Activated T-helper 17 cell treated with anti-CD3 and anti-CD28 coated beads, Interleukin-2, amount 50 U/mL, for 72 hours (primary cell): ENCODE measurements at places on chromosomes 1 and 21. TPM values are rescaled to one million over a fixed set of nuclear protein-coding genes. Genes with fewer than 3 reads are reported as not detected.

SV2A gene
- 7.5 TPM for total RNA-seq

VHLL gene
- total RNA-seq, result 0.52 TPM

GRCh38 chr1:24871306-24871901 is 58.7 kb downstream of the RUNX3 start:
- no peaks in the 10 kb centered on the region for H3K36me3 ChIP-seq
- ATAC-seq, result no peak
- H3K27ac ChIP-seq, result no peak overlapping the region

- no peaks in the 10 kb centered on the region for H3K27me3 ChIP-seq
- H3K4me3 ChIP-seq, result peak overlapping the region; percentile 18
- ATAC-seq, result no peak
- H3K27ac ChIP-seq, result no peak overlapping the region
- H3K4me1 ChIP-seq, result peaks cover under 1% of the 10 kb centered on the region
Measured at GRCh38 chr1:67264899-67265298, 42.8 kb upstream of the IL12RB2 start.

DNA sequence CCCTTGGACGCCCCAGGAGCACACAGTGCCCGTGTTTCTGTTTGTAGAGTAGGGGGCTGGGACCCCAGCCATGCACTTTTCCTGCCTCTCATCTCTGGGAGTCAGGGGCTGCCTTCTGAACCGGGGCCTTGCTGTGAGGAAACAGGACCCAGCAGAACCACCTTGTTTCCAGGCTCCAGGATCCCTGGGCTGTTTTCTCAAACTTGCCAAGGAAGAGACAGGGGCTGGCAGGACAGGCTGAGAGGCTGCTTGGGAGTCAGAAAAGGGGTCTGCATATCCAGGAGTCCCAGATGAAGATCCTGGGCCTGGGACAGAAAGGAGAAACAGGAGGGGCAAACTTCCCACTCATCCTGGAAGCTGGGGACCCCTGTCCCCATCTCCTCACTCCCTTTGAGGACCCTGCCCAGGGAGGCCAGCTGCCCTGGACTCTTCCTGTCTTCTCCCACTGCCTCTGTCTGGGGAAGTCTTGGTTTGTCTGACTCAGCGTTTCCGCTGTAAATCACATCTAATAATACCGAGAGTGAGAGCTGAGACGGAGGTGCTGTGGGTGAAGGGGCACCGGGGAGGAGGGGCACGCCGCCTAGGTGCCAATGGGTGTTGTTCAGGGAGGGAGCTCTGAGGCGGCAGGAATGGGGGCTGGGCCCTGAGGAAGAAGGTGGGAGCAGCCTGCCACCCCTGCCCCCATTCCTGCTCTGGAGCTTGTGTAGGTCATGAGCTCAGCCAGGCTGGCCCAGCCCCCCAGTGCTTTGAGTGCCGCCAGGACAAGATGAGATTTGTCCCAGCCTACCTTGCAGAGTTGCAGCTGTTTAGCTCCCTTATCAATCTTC is 16.7 kb downstream of the POU3F1 start:
- H3K27ac ChIP-seq, result peak overlapping the region; percentile 91
- H3K36me3 ChIP-seq, result peaks cover 20% of the 10 kb centered on the region
- H3K4me3 ChIP-seq, result peak overlapping the region; percentile 74
- peaks cover 39% of the 10 kb centered on the region for H3K4me1 ChIP-seq
- H3K27me3 ChIP-seq, result no peaks in the 10 kb centered on the region

C1QA gene
- total RNA-seq, result not detected

- H3K4me1 ChIP-seq, result no peaks in the 10 kb centered on the region
- no peak overlapping the region for H3K4me3 ChIP-seq
- no peaks in the 10 kb centered on the region for H3K27me3 ChIP-seq
- H3K27ac ChIP-seq, result no peak overlapping the region
- peaks cover 48% of the 10 kb centered on the region for H3K36me3 ChIP-seq
- ATAC-seq, result no peak
Measured at GRCh38 chr1:52460694-52461093, 56.3 kb downstream of the PRPF38A start.

DNA sequence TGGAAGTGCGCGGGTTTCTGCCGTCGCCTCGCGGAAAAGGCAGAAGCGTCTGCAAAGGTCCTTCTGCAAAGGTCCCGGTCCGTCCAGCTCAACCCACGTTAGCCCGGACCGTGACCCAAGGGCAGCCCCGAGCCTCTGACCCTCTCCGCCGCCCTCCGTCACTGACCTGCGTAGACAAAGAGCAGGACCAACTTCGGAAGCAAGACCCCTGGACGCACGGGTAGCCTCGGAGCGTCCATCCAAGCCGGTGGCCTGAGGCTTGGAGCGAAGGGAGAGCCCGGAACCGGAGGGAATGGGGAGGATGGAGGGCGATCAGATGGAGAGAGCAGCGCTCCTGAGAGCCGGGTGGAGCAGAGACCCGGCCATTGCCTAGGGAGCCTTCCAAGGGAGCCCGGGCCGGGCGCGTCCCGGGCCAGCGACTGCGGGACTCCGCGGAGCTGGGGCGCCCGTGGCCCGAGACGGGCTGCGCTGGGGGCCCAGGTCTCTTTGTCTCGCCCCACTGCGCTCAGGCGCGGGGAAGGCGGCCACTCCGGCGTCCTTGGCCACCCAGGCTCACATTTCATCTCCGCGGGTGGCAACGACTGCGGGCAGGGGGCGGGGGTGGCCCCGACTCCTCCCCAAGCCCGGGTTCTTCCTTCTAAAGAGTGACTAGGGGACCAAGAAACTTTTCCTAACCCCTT is at the start of gene CYYR1:
Gene CYYR1 (minus strand): TSS at position 585 of the 680 bp plus-strand sequence. CDS start 346 bp downstream, at position 239.
- H3K4me1 ChIP-seq, result no peaks in the 10 kb centered on the region
- peaks cover 15% of the 10 kb centered on the region for H3K27me3 ChIP-seq
- H3K4me3 ChIP-seq, result no peak within 1 kb of the TSS
- no peak for ATAC-seq
- no peak within 1 kb of the TSS for H3K27ac ChIP-seq

ACTL8 gene
- total RNA-seq, result 0.28 TPM
